ENCODE measurements at places on chromosomes 5 and 9.

GRCh38 chr9:36323926-36324325, 65.7 kb upstream of the GNE start:
- no peak for DNase-seq

GRCh38 chr5:95484421-95484820, 70.4 kb downstream of the SKIC3 start:
- DNase-seq: no peak

DNA sequence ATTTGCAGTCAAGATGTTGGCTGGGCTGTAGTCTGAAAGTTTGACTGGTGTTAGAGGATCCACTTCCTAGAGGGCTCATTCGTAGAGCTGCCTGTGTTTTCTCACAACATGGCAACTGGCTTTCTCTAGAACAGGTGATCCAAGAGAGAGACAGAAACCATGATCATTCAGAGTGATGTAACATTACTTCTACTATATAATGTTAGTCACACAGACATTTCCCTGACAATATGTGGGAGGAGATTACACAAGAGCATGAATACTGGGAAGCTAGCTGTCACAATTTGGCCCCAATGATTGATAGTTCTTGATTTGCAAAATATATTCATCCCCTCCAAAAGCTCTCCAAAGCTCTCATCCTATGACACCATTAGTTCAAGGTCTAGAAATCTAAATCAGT, 10.9 kb upstream of the TMEM161B start:
- DNase-seq: no peak

DNA sequence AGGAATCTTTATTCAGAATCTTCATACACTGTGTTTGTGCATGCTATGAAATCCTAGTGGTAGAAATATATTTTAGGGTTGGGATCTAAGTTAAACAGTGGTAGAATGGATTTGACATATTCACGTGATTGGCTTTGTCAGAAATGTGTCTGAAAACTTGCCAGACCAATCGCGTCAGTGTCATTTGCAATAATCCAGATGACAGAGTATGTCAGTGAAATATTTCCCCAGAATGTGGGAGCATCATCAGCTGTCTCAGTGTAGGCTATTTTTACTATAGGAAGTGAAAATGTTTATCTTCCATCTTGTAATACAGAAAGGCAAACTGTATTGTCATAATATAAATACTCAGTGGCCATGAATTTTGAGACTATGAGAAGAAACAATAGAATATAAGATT, 220.6 kb upstream of the EDIL3 start:
- no peak for DNase-seq

- DNase-seq: no peak
Observed at GRCh38 chr9:82212885-82213284, 224.3 kb downstream of the SPATA31D1 start.

- no peak for DNase-seq
Observed at GRCh38 chr9:76634356-76635054, 129.7 kb upstream of the PCA3 start.

GRCh38 chr9:137975936-137976565, 98.5 kb downstream of the CACNA1B start:
- DNase-seq: no peak

DNA sequence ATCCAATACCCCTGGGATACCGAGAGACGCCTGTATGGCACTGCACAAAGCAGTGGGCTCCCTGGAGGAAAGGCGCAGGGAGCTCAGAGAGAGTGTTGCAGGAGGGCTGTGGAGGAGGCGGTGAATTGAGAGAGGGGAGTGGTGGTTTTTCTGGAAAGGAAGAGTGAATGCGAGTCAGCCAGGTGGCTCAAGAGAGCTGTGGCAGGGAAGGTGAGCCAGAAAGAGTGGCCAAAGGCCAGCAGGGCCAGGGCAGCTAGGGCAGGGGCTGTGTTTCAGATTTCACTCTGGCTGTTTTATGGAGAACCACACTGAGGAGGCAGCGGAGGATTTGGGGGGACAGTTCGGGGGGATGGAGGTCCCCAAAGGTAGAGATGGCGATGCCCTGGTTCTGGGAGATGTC, 13.0 kb upstream of the DAB2IP start:
- DNase-seq: no peak

- no peak for DNase-seq
Observed at GRCh38 chr5:3862906-3863305, 267.3 kb downstream of the IRX1 start.

- no peak for DNase-seq
Observed at GRCh38 chr9:105355781-105356180, 92.1 kb upstream of the FSD1L start.

GRCh38 chr5:122515709-122516431, 203.8 kb downstream of the SNCAIP start:
- no peak for DNase-seq

GRCh38 chr5:16983972-16984371, 47.9 kb upstream of the MYO10 start:
- DNase-seq: no peak

GRCh38 chr9:81552581-81552991, 136.8 kb downstream of the TLE1 start:
- DNase-seq: no peak

GRCh38 chr9:134793288-134794188, 87.1 kb upstream of the FCN2 start:
- no peak for DNase-seq

- DNase-seq: no peak
Observed at GRCh38 chr9:107862323-107862722, 372.8 kb upstream of the KLF4 start.

- no peak for DNase-seq
Observed at GRCh38 chr5:102286476-102286875, 9.6 kb downstream of the SLCO4C1 start.

GRCh38 chr9:137664676-137665075, 45.9 kb downstream of the EHMT1 start:
- no peak for DNase-seq

DNA sequence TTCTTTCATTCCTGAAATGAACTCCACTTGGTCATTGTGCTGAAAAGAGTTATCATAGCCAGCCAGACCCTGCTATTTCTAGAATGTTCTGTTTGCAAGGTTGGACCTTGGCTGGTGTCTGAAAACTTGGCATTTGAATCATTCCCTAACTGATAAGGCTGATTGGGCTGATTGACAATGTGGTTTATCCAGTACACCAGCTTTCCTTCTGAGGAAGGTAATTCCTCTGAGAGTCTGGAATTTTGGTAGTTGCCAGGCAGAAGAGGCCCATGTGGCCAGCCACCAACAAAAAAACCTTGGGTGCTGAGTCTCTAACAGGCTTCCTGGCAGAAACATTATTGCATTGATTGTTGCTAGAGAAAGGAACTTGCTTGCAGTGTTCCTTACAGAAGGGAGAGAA, 15.3 kb downstream of the SEC61B start:
- no peak for DNase-seq

GRCh38 chr9:95010431-95010838, 283.9 kb downstream of the AOPEP start:
- DNase-seq: no peak

- DNase-seq: no peak
Observed at GRCh38 chr5:96242571-96242970, 190.5 kb downstream of the PCSK1 start.

GRCh38 chr5:103706939-103707682, 144.5 kb upstream of the NUDT12 start:
- no peak for DNase-seq

DNA sequence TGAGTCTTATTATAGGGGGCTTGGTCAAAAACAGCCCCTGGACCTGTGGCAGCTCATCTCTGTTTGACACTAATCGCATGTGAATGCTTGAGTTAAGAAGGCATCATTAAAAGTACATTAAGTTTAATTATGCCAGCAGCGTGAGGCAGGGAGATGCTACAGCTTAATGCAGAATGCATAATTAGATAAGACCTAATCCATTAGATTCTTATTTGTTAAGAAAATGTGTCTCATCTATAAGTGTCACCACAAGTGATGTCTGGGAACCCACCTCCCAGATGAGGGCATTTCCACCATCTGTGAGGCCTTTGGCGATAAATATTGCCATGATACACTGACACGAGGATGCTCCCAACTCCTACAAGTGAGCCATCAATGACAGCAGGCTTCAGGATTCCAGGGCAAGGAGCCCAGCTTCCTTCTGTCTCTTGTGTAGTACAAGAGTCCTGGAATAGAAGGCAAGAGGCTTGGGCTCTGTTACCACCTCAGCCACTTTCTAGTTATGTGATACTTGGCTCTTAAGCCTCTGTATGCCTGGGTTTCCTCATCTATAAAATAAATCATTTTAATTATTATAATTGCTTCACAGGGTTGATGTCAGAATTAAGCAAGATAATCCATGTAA, 202.7 kb downstream of the FAM114A2 start:
- no peak for DNase-seq

DNA sequence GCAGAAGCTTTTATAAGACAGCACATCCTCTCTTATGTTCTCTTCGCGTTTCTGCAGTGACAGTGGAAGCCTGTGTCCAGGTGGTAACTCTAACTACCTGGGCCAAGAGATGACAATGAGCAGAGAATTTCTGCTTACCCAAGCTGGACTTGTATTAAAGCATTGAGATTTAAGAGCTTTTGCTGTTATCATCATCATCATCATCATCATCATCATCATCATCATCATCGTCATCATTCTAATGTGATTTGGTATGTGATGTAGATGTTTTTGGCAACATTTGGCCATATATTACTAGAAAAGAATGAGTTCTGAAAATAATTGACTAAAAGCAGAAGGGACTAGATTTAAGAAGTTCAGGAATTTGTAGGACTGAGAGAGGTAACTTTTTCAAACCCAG, 401.3 kb downstream of the BRINP1 start:
- no peak for DNase-seq

DNA sequence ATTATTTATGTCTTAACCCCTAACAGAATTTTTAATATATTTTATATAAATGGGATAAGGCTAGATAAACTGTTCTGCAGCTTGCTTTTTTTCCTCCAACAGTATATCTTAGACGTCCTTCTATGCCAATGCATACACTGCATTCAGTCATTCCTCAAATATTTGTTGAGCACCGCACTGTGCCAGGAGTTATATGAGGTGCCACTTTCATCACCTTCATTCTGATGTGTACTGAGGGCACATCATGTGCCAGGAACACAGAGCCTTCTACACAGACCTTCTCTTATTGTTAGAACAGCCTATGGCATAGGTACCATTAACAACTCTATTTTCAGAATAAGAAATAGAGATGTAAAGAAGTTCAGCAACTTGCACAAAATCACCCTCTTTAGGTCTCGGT, 570.1 kb downstream of the CDK5RAP2 start:
- no peak for DNase-seq

GRCh38 chr5:110043025-110043424, 353.3 kb downstream of the MAN2A1 start:
- no peak for DNase-seq

DNA sequence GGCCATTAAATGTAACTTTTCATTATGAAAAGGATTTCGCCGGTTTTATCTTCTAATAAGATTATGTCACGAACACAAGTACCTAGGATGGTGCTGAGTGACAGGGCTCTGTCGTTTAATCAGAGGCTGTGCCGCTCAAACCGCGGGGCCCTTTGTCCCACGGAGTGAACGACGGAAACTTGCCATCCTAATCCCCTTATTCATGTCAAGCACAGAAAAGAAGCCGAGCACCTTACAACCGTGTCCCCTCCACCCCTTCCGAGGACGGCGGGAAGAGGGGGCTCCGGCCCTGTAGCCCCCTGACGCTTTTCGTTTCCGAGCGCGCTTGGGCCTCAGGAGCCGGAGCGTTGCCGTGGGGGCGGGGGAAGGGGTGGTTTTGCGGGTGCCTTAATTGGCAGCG, 11.2 kb downstream of the LMX1B start:
- no peak for DNase-seq

- DNase-seq: no peak
Observed at GRCh38 chr5:140108093-140109017, 5.6 kb upstream of the PURA start.

GRCh38 chr9:79674052-79674777, 102.5 kb downstream of the TLE4 start:
- no peak for DNase-seq

DNA sequence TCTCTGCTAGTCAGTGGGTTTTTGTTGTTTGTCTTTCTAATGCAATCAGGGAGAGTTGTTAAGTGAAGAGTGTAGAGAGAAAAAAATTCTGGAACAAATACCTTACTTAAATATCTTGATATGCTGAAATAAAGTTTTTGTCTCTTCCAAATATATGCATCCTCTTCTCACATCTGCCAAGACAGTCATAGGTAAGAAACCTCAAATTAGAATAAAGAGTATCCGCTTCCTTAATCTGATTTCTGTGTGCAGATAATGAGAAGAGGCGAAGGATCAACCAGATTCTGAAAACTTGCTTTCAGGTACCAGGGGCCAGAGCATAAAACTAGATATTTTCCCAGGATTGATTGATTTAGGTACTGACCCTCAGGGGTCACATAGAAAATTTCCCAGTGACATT, 11.3 kb upstream of the IL6ST start:
- no peak for DNase-seq

DNA sequence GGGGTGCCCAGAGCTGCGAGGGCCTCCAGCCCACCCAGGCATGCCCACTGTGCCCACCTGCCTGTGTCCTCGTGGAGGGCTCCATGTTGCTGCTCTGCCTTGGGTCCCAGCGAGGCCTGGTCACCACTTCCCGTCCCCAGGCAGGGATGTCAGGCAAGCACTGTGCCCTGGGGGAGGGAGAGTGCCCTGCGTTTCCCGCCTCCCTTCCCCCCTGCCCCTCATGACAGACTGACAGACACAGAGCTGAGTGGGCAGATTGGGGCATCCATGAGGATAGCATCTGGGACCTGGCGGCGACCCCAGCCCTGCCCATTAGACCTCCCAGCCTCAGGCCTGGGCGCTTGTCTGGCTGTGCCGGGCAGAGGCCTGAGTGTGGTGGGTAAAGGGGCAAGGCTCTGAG, 56.9 kb downstream of the KCNT1 start:
- no peak for DNase-seq

GRCh38 chr5:148792744-148793143, 33.7 kb upstream of the ADRB2 start:
- no peak for DNase-seq

DNA sequence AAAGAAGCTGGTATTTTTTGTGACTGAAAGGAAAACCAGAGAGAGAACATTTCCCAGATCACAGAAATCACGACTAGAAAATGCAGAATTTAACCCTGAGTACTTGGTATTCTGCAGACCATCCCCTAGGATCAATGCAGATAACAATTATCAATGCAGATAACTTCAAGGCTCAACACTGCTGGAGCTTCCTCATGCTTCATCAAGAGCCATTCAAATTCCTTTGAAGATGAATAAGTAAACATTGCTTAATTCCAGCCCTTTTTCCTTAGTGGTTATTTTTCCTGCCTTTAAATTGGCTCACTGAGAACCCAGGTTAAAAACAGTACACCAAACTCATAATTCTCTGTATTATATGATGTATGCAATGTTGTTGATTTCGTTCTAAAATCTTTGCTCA, 370.1 kb upstream of the TLE4 start:
- no peak for DNase-seq

- DNase-seq: no peak
Observed at GRCh38 chr9:4137681-4138099, 162.2 kb downstream of the GLIS3 start.

- no peak for DNase-seq
Observed at GRCh38 chr9:105413525-105413924, 34.3 kb upstream of the FSD1L start.

DNA sequence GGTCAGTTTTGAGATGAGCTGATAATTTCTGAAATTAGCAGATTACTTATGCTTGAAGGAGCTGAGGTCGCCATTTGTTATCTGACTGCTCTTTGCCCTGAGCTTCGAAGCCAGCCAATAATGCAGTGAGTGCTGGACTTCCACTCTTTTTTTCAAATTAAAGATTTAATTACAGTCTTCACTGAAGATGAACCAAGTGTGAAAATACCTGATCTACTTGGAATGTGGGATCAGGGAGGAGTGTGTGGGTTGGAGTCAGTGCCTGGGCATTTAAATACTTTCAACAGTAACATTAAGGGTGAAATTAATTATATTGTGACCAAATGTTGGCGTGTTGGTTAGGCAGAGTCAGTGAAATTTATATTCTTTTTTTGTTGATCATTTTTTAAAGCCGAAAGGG, 23.9 kb upstream of the DMRT3 start:
- DNase-seq: no peak
